T-cell (primary cell): ENCODE measurements at places on chromosomes 4 and X.

- DNase-seq, result no peak
Observed at GRCh38 chr4:189176002-189176401, 764.7 kb upstream of the FRG1 start.

GRCh38 chr4:165464376-165464775 lies 85.6 kb downstream of the CPE start:
- DNase-seq, result no peak

- DNase-seq, result no peak
Observed at GRCh38 chr4:114108869-114109268, 129.4 kb upstream of the ARSJ start.

- DNase-seq, result no peak
Observed at GRCh38 chrX:53265771-53266574, 15.4 kb downstream of the IQSEC2 start.

- peak; percentile 67 for DNase-seq
Observed at GRCh38 chr4:6674500-6675149, 19.1 kb upstream of the S100P start.

GRCh38 chr4:93870876-93871458 lies 42.4 kb downstream of the ATOH1 start:
- no peak for DNase-seq

- no peak for DNase-seq
Observed at GRCh38 chr4:8086783-8087445, 71.7 kb downstream of the ABLIM2 start.

GRCh38 chr4:94400191-94400590 lies 51.6 kb upstream of the PDLIM5 start:
- no peak for DNase-seq

- no peak for DNase-seq
Observed at GRCh38 chr4:138945401-138945800, 70.2 kb upstream of the NOCT start.

DNA sequence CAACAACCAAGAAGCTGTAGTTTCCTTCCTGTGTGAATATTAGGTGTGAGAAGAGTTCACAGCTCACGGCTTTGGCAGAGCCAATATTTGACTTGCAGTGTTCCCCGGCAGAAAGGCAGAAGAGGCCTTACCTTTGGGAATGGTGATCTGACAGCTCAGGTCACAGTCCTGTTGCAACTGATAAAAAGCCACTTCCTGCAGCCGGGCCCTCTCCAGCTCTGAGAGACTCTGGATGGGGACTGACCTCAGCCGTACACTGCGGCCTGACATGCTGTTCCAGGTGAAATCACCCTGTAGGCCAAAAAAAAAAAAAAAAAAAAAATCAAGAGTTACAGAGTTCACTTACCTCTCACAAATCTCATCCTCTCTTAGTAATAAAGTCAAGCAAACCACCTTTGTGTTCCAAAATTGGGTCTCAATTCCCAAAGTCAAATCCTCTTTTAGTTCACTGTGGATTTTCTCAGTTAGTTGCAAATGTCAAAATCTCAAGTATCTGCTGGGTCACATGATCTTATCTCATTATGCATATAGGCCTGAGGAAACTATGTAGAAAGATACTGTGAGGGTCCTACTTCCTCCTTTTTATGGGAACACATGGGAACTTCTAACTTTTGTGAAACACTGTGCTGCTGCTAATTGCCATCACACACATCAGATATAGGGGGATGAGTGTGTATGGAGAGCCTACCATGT lies 38.6 kb upstream of the AMELX start:
- DNase-seq, result no peak

DNA sequence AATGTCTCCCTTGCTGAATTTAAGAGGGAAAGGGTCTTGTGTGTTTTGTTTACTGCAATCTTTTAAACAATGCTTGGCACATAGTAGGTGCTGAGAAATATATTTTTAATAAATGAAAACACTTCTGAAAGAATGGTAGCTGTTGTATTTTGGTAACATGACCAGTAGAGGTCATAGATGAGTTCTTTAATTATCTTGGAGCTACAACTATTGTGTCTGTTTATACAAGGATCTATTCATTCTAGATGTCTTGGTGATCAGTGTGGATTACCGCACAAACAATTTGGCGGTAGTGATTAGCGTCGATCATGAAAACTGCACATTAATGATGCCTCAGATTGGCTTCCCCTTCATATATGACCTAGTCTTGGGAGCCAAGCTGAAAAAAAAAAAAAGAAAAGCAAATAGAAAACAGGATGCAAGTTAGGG lies 21.4 kb upstream of the SCRG1 start:
- no peak for DNase-seq

DNA sequence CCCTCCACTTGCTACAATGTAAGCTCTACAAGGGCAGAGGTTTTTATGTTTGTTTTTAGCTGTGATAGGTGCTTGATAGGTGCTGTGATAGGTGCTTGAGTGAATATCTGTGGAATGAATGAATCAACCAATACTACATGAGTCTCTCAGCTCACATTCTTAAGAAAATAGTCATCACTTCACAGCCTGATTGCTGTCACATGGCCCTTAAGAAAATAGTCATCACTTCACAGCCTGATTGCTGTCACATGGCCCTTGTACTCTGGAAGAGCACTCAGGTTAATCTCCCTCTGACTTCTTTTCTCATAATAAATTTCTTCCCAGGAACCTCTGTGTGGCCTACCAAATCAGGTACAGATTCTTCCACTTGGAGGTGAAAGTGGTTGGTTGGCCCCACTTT lies 335.2 kb downstream of the TENM3 start:
- DNase-seq, result no peak

DNA sequence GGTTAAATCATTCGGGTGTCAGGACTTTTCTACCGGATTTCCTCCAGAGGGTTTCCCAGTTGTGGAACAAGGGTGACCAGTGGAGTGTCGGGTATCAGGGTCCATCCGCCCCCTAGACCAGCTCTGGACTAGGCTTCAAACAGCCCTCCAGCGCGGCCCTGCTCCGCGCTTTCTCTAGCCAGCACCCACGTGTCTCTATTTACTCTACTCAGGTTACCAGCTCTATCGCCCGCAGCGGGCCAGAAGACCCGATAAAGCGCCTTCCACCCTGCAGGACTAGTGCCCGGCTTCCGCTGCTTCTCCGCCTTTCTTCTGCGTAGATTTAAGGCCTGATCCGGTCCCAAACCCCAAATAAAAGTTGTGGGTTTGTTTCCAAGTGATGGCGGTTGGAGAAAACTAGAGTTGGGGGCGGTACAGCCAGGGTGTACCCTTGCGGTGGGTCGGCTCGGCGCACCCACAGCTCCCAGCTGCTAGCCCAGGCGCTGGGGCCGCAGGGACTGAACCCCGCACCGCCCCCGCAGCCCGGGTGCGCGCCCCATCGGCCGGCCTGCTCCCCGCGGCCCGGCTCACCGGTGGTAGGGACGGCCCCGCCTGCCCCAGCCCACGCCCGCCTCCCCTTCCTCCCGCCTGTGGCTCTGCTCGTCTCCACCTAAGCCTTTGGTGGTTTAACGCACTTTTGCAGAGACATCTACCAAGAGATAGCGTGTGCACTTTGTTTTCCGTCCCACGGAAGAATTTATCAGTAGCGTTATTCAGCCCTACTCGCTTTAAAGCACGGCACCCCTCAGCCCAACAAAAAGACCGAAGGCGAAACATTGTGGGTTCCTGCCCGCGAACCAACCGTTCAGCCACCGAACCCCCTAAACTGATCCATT lies 2.1 kb downstream of the LEF1 start:
- DNase-seq, result peak; percentile 37

GRCh38 chr4:60463857-60464502 lies 736.1 kb upstream of the ADGRL3 start:
- no peak for DNase-seq

- DNase-seq, result no peak
Observed at GRCh38 chr4:6465955-6466354, 6.5 kb downstream of the PPP2R2C start.

DNA sequence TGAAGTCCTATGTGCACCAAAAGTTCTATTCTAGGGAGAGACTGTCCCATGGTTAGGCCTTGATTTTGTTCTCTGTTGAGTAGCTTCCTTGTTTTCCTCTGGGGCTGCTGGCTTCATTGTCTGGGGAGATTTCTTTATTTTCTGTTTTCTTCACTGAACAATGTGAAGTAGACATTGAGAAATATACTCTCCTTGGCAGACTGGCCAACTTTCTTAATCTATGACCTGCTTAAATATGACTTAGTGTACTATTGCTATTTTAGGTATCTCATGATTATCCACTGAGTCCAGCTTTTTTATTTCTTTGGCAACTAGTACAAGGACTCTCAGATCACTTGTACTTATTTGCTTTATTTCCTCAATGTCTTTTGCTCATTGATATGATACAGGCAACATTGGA lies 1594.6 kb downstream of the ARAP2 start:
- DNase-seq, result no peak

- no peak for DNase-seq
Observed at GRCh38 chr4:183118585-183118984, 19.5 kb downstream of the WWC2 start.

DNA sequence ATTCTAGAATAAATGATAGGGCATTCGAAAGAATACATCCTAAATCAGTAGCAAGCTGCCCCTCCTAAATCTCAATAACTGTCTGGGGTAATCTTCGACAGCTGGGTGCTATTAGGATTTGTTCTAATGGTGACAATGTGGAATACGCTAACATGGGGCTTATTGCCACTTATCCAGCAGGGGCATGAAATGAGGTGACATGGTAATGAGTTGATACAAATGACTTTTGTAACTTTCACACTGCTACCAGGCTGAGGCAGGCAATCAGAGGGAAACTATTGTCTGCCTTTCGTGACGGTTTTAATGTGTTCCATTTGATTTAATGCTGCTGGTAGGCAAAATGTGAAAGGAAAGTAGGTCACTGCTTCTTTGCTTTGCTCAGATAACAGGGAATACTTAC lies 1047.4 kb upstream of the PABPC4L start:
- no peak for DNase-seq

DNA sequence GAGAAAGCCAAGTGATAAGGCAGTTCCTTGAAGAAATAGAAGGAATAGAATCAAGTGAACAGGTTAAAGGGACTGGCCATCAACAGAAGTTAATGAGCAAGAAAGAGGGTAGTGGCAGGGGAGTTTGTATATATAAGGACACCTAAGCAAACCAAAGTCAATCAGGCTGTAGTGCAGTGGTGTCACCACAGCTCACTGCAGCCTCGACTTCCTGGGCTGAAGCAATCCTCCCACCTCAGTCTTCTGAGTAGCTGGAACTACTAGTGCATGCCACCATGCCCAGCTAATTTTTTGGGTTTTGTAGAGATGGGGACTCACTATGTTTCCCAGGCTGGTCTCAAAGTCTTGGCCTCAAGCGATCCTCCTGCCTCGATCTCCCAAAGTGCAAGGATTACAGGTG lies 15.9 kb downstream of the ACOT9 start:
- no peak for DNase-seq

DNA sequence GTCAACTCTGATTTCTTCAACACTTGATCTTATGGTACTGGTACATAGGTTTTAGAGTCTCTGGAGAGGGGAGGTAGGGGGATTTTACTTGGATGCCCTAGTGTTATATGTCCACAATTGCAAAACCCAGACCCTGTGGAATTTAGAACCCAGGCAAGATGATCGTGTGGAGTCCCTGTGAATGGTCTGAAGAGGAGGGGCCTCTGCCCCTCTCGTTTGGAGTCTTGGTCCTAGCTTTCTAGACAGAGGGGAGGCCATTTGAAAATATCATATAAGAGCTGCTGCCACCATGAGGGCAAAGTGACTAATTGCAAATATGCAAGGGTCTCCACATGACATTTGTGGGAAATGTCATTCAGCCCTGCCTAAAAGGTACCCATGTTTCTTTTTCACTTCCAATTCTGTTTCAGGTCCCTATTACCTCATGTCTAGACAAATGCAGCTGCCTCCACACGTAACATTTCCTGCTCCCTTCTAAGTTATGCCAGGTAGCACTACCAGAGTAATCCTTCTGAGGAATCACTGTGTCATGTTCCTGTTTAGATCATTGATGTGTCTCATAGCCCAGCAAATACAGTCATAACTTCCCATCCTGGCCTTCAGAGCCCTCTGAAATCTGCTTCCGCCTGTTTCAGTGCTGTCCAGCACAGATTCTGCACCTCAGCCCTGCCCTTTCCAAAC lies 126.8 kb downstream of the KLHL8 start:
- DNase-seq, result peak; percentile 25

DNA sequence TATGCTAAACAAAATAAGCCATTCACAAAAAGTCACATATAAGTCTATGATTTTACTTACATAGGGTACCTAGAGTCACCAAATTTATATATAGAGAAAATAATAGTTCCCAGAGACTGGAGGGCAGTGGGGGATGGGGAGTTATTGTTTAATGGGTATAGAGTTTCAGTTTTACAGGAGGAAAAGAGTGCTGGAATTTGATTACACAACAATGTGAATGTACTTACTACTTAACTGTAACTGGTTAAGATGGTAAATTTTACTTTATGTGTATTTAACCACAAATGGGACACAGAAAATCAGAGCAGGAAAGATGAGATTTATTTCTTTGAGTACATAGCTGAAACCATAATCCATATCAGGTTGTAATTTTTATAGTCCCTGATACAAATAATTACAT lies 144.4 kb downstream of the TMA16 start:
- no peak for DNase-seq

- no peak for DNase-seq
Observed at GRCh38 chr4:145583191-145584055, 35.8 kb upstream of the MMAA start.

DNA sequence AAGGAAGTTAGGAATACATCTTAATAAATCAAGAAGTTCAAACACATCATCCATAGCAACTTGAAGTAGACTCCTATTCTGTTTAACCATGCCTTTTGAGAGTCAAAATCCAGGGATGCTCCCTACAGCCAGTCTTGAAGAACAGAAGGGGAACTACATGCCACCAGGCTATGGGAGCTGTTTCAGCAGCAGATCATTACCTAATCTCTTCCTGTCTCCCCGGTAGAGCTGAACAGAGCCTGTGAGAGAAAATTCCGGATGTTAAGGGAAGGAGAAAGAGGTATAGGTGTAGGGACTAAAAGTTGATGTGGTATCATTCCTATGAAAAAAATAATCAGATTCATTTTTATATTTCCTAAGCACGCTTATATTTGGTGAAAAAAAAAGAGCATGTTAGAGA lies 352.2 kb downstream of the SPRY1 start:
- no peak for DNase-seq

DNA sequence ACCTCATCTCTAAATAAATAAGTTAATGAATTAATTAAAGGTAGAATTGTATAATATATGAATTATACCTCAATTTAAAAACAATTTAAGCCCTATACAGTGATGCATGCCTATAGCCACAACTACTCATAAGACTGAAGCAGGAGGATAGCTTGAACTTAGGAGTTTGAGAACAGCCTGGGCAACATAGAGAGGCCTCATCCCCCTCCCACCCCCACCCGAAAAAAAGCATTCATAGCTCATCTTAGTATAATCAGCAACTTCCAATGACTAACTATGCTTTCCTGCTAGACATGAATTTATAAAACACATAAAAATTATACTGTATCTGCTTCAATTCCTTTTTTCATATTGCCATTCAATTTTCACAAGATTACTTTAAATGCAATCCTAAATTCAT lies 1.6 kb downstream of the LRBA start:
- no peak for DNase-seq

- DNase-seq, result no peak
Observed at GRCh38 chr4:14095831-14096230, 468.3 kb upstream of the BOD1L1 start.
